Stimulated activated CD8-positive, alpha-beta memory T cell treated with anti-CD3 and anti-CD28 coated beads, Interleukin-15, amount 100 ng/mL, for 1 hour (primary cell): ENCODE measurements at places on chromosomes 16 and 17.

GRCh38 chr17:41510251-41511065, 5.0 kb upstream of the KRT13 start:
- DNase-seq = no peak

GRCh38 chr16:11033629-11034420, 89.5 kb downstream of the CLEC16A start:
- no peak for DNase-seq

- DNase-seq = no peak
These were observed 1.2 kb upstream of the TNRC6C start for GRCh38 chr17:77957235-77957856.

DNA sequence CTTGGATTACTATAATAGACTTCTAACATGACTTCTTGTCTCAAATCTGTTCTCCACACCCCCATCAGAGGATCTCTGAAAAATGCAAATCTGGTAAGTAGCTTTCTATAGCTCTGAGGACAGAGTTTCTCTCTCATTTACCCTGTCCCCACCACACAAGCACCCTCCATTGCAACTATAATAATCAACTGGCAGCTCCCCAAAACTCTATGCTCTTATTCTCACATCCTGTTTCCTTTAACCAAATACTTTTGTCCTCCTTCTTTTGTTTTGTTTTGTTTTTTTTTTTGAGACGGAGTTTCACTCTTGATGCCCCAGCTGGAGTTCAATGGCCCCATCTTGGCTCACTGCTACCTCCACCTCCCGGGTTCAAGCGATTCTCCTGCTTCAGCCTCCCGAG, 73.4 kb downstream of the HELZ start:
- no peak for DNase-seq

- DNase-seq = no peak
These were observed 39.7 kb downstream of the ABCC6 start for GRCh38 chr16:16183562-16183961.

- no peak for DNase-seq
These were observed 54.2 kb downstream of the VPS53 start for GRCh38 chr17:660453-660852.
